Activated naive CD4-positive, alpha-beta T cell (primary cell): ENCODE measurements at places on chromosomes 1 and 21.

DNA sequence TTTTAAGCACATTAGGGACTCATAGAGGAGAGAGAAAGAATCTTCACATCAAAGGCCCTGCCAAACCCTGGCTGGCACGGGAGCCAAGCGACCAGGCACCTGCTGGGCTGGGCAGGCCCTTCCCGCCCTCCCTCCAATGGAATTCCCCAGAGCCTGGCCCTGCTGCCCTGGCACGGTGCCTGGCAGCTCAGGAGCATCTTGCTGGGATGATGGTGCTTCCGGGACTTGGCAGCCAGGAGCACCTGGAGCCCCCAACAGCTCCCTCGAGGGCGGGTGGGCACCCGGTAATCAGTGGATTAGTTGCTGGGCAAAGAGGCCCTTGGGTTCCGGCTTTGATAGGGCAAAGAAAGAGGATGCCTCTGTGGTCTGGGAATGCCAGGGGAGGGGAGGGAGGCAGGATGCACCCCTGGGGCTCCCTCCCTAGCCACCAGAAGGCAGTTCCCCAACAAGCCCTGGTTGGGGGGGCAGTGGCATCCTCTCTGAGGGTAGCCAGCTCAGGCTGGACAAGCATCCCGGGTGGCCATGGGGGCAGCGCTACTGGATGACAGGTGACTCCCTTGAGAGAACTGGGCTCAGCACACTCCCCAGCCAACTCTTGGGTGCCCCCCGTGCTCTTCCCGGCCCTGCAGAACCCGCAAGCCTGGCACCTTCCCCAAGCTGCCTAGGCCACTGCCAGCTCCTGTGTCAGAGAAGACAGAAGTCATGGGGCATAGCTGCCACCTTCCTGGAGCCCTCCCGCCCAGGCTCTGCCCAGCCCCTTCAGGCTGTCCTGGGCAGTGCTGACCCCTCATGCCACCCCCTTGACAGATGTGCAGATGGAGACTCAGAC lies 26.4 kb downstream of the KRTAP10-1 start:
- DNase-seq, result no peak

GRCh38 chr1:218467101-218468072 lies 122.3 kb downstream of the TGFB2 start:
- DNase-seq, result no peak

- DNase-seq, result no peak
These were observed 313.8 kb downstream of the TGFB2 start for GRCh38 chr1:218658899-218659298.

GRCh38 chr1:240417317-240417716 lies 194.6 kb downstream of the GREM2 start:
- no peak for DNase-seq

GRCh38 chr1:56120021-56120420 lies 459.3 kb downstream of the PLPP3 start:
- DNase-seq, result no peak

- DNase-seq, result no peak
These were observed 32.1 kb upstream of the RUNX3 start for GRCh38 chr1:24961961-24962861.

DNA sequence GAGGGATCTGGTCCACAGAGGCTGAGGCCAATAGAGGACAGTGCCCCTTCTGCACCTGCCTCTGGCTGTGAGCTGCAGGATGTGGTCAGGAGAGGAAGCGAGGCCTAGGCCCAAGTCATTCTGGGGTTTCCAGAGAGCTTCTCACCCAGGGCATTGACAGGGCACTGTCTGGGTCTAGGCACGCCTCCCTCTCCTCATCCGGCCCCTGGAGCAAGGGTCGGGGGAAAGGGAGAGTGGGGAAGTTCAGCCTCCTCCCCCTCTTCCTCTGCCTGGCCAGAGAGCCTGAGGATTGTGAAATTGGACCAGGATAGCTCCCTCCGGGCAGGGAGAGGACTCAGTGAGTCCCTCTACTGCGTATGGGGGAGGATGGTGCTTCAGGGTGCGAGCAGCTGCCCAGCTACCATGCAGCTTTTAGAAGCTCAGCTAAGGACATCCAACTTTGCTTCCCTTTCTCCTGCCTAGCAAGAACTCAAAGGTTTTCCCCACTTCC lies 6.3 kb upstream of the INAVA start:
- DNase-seq, result no peak

DNA sequence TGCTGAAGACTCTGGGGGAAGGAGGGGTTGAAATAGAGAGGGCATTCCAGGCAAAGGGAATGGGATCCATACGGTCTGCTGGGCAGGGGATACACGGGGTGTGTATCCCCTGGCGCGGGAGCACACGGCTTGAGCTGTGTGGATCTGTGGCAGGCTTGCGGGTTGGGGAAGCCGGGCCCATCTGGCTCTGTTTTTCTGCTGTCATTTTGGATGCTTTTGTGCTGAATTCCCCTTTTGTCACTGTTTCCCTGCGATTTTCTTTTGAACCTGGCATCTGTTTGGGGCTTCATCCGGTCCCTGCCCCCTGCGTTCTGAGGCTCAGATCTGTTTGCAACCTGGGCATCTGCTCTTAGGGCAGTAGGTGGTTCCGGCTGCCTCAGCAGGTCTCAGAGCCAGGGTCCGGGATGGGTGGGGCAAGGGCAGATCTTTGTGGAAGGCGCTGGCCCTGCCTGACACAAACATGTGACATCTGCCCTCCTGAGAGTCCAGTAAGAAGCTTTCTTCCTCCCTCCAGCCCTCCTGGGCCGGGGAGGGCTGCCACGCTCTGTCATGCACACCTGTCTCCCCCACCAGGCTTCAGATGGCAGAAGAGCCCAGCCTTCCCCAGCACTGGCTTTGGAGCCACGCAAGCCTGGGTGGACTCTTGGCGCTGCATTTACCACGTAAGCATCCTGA lies 84.0 kb downstream of the IGSF21 start:
- DNase-seq, result no peak

GRCh38 chr1:117051224-117052064 lies 8.7 kb upstream of the TTF2 start:
- DNase-seq, result no peak

- no peak for DNase-seq
These were observed 2.0 kb downstream of the IFI16 start for GRCh38 chr1:159011751-159012150.

DNA sequence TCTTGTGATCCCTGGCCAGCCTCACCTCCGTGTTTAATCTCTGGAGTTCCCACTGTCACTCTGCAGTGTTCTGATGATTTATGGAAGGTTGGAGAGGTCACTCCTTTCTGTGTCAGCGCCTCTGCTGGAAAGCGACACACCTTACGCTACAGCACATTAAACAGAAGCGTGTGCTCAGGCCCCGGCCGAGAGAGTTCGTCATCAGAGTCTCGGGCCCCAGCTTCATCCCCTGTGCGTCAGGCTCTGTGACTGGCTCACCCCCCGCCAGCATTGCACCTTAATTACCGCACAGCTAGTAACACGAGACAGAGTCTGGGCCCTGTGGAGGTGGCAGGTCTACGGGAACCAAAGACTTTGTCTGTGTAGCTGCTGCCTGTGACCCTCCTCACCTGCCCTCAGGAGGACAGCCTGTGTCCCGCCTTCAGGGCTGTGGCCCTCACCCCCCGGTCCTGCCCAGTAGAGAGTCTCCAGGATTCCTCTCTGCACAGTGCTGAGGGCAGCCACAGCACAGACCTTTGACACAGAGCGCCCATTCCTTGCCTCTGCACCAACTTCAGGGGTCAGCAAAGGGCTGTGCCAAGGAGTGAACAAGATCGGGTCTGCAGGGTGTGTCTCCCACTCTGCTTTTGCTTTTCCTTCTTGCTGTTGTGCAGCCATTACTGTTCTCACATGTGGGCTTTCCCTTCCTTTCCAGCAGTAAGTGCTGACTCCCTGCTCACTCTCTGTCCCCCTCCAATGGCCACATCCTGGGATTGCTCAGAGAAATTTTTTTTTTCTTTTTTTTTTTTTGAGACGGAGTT lies 157.6 kb downstream of the PGBD5 start:
- DNase-seq, result no peak

- DNase-seq, result no peak
These were observed 9.0 kb downstream of the COL18A1 start for GRCh38 chr21:45413922-45414321.

- DNase-seq, result no peak
These were observed 20.4 kb downstream of the SLC25A33 start for GRCh38 chr1:9559673-9560072.

- DNase-seq, result no peak
These were observed 59.5 kb upstream of the LRRC8D start for GRCh38 chr1:89761338-89761737.
